ENCODE measurements at places on chromosomes 2 and 18.

DNA sequence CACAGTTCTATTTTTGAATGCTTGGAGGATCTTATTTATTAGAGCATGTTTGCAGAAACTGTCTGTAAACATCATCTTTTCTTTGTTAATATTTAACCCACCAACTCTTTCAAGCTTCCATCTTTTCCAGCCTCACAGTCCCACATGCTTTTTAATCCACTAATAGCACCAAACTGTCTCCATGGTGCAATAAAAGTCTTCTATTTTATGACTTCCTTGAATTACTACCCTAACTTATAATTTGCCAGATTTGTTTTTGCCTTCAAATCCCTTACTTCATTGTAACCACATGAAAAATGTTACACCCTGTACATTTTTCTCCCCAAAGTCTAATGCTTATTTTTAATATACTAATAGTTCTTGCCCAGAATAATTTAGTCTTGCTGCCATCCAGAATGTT is 792.6 kb downstream of the PLCL1 start:
- no peak for DNase-seq

DNA sequence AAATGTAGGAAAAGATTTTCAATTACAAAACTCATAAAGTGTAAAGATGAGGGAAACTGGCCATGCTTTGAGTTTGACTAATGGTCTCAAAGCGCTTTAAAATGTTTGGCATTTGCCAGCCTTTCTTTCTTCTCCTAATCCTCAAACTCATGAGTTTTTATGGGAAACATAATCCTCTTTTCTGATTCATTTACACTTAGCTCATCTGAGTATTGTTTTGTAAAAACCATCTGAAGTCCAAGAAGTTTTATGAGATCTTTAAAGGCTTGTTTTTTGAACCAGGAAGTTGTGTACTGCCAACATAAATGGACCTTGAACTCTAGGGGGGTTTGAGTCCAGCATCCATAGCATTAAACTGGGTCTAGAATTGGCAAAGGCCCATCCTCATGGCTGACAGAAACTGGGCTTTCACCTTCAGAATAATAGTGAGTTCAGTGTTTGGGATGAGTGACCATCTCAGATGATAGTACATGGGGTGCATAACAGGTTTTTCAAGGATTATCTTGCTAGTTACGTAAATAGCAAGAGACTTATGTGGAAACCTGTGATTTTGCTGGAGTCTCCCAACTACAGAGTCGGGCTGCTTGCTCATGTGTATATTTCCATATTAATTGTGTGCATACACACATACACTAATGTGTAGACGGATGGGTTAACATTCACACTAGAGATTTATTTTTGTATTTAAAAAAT is 3.8 kb upstream of the LTBP1 start:
- no peak for DNase-seq

DNA sequence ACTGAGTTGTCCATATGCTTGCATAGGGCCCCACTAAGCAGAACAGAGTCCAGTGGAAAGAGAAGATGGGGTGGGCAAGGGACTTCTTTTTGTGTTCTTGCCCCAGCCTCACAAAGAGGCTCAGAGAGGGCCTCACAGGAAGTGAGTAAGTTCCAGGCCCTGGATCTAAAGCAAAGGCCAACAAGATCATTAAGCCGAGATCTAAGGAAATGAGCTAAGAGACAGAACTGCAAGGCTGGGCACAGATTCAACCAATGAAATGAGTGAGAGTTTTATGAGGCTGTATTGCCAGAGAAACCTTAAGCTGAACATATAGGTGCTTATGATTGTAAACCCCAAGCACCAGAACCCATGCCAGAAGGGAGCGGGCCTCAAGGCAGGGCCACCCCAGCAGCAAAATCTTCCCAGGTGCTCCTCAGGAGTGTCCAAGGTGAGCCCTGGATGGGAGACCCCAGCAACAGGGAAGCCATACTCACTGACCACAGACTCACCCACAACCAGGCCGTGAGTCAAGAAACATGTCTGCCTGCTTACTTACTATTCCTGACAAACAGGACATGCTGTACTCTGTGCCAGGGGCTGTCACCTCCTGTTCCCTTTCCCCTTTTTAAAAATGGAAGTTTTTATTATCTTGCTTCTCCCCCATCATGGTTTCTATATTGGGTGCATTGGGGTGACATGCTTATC is 40.2 kb downstream of the SLC14A1 start:
- DNase-seq = no peak

DNA sequence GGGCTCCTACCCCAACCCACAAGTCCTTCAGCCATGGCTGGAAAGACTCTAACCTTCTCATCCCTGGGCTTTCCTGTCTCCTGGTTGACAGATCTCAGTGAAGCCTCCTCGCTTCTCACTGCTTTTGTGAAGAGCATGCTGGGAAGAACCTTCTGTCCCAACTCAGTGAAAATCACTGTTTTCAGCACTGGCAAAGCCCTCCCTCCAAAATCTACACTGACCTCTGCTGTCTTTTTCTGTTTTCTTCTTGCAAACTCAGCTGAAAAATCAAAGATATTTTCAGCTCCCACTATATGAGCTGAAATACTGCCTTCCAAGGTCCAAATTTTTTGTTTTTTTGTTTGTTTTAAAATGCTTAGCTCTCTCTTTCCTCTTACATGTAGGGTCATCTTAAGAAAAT is 266.3 kb upstream of the AGAP1 start:
- DNase-seq = no peak

GRCh38 chr2:172403881-172404468 is 23.4 kb upstream of the ITGA6 start:
- no peak for DNase-seq

GRCh38 chr2:110838657-110839384 is 106.4 kb downstream of the ACOXL start:
- no peak for DNase-seq

GRCh38 chr2:118845522-118846441 is 1.7 kb downstream of the EN1 start:
- DNase-seq = peak; percentile 7

GRCh38 chr2:177169810-177170514 is 42.6 kb upstream of the HNRNPA3 start:
- no peak for DNase-seq

GRCh38 chr2:110714452-110715224 is 17.7 kb upstream of the ACOXL start:
- no peak for DNase-seq

GRCh38 chr2:170502361-170503130 is 212.6 kb upstream of the SP5 start:
- DNase-seq = no peak

GRCh38 chr2:49914281-49914680 is 760.0 kb upstream of the FSHR start:
- no peak for DNase-seq

DNA sequence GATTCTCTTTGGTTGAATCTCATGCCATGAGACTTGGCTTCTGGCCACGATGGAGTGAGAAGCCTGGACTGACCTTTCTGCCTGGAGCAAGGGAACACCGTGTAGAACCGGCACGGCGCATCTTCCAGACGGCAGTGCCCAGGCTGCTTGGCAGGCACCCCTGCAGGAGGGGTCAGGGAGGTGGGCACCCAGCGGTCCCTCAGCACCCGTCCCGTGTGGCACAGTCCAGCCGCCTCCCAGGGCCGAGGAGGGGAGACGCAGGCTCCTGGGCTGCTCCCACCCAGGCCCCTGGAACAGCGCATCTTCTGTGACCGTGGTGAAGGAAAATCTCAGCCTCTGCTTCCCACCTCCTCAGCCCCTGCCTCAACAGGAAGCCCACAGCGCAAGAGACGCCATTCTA is 95.7 kb downstream of the CMPK2 start:
- no peak for DNase-seq

DNA sequence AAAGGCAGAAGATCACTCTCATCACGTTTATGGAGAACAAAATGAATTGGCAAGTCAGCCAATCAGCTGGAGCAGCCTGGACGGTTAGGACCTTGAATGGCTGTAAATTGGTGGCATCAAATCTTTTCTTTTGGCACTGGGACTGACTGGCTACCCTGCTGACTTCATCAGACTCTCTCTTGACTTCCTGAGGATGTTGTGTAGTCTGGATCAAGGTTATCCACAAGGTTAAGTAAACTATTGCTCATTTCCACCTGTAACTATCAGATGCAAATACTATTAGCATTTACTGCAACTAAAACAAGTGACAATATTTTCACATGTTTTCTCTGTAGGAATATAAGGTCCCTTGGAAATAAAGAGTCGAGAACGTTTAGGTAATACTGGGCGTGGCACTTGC is 134.3 kb upstream of the RASGRP3 start:
- DNase-seq = no peak

DNA sequence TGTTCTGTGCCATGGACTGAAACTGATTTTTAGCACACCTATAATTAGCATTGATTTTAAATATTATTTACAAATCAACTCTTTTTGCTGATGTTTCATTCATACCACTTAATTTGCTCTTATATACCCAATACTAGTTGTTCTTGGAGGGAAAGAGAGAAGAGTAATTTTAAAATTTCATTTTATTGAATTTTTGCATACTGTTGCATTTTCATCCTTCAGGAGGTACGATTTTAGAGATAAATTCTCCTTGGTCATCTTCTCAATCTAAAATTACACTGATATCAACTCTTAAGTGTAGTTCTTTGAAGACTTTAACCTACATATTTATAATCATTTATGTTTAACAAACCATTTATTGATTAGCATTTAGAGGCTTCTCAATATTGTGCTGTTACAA is 71.0 kb downstream of the SLC4A10 start:
- no peak for DNase-seq

GRCh38 chr18:7896161-7896560 is 329.0 kb downstream of the PTPRM start:
- no peak for DNase-seq

DNA sequence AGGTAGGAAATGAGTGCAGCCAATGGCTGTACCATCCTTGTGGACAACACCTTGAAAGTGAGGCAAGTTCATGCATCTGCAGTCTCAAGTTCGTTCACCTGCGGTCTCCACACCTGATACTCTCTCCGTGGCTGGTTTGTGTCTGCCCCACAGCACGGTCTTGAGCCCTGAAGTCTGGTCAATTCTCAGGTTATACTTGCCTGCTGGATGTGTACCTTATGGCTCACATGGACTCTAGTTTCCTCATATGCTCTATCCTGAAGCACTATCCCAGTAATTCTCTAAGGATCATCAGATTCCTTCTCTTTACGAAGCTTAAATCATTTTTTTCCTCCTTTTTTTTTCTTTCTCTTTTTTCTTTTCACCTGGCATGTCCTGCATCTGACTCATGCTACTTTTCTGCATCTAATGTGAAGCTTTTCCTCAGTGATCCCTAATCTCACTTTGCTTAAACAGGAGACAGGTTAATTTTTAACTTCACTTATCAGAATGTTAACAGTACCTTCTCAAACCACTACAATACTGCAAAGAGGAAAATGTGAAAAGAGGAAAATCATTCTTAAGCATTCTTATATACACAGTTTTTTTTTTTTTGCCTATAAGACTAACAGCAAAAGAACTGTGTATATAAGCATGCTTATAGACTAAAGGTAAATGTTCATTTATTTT is 511.2 kb downstream of the SOX11 start:
- DNase-seq = no peak

DNA sequence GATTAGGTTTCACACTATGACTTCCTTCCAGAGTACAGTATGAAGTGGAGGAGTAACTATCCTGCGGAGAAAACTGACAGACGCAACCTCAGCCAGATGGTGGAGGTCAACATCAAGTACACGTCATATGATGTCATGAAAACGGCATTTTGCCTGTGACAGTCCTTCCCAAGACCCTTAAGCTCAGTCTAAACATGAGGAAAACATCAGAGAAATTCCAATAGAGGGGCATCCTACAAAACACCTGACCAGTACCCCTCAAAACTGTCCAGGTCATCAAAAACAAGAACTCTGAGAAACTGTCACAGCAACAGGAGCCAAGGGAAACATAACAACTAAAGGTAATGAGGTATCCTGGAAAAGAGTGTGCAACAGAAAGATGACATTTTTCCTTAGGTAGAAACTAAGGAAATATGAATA is 1.7 kb downstream of the RNU4ATAC start:
- no peak for DNase-seq

DNA sequence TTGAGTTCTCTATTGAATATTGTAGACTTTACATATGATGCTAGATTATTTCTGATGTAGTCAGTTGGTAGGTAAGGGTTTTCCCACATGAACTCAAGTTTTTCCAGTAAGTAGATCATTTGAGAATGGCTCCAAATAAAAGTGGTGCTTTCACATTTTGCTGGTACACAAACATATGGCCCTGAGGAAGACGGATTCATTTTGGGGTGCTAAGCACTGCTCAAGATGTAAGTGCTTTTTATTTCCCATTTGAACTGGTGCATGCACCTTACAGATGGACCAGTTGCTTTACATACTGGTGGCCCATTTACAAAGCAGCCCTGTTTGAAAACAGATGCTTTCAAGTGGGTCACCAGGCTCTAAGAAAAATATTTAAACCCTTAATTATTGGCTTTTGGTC is 266.7 kb downstream of the MEIS1 start:
- no peak for DNase-seq

GRCh38 chr2:226295123-226295522 is 504.5 kb downstream of the IRS1 start:
- DNase-seq = no peak

DNA sequence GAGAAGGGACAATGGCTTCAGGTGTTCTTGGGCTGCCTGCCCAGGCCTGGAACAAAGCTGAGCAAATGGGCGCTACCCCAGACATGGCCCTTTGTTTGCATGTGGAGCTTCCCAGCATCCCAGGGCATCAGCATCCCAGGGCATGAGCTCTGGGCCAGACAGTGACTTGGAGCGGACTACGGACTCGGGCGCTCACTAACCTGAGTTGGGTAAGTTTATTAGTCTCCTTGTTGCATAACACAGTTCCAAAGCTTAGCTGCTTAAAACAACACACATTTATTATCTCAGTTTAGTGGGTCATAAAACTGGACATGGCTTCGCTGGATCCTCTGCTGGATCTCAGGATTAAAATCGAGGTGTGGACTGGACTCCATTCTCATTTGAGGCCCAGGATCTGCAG is 35.8 kb downstream of the MC2R start:
- no peak for DNase-seq

All from activated CD4-positive, alpha-beta T cell treated with anti-CD3 and anti-CD28 coated beads for 1 hour (primary cell).